ENCODE measurements at places on chromosomes 1 and 21.
A peak's percentile ranks its signal among the peaks of the same experiment; 100 is the strongest.

DNA sequence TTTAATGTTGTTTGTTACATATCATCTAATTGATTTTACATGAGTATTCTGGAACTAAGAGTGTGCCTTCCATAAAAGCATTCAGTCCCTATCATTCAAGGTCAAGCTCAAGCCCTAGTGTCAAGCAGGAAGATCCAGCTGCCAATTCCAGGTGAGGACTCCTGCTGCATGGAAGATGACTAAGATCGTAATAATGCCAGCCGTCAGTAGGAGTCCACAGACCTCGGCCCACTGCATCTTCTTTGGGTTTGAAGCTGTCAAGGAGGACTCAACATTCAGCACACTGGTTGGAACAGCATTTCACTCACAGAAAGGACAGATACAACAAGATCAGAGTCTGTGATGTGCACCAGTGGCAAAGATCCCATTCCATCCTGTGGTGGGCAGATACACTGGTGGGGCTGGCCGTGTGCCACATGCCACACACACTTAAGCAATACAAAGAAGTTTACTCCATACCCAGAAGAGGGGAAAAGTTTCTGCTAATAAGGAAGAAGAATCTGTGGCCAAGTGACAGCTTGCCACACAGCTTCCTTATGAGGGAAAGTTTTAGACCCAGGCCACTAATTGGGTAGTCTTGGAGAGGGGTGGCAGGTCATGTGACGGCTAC is 160.4 kb downstream of the PIK3R3 start:
- DNase-seq, result no peak

- no peak for DNase-seq
Observed at GRCh38 chr21:27225151-27225550, 258.3 kb upstream of the ADAMTS5 start.

- DNase-seq, result no peak
Observed at GRCh38 chr1:32946413-32946812, 18.2 kb downstream of the RNF19B start.

DNA sequence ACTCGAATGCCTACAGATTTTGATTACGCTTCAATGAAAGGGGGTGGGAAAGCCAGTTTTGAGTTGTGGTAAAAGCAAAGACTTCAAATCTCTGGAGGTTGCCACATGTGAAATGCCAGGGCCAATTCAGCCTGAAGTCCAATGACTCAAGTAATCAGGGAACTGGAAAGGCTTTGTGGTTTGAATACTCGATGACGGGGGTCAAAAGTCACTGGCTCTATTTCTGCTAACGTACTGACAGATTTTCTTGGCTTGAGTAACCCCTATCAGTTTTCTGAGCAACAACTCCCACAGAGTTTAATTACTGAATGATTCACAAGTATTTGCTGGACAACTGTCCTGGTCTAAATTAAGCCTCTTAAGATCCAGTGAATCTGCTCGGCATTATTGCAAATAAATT is 152.2 kb downstream of the SIPA1L2 start:
- peak; percentile 96 for DNase-seq

GRCh38 chr21:44931501-44932407 is 8.1 kb upstream of the SLX9 start:
- DNase-seq, result no peak
